Activated CD4-positive, alpha-beta T cell treated with anti-CD3 and anti-CD28 coated beads, Interleukin-2, amount 50 U/mL, for 1 hour (primary cell): ENCODE measurements at places on chromosomes 5 and 9.

DNA sequence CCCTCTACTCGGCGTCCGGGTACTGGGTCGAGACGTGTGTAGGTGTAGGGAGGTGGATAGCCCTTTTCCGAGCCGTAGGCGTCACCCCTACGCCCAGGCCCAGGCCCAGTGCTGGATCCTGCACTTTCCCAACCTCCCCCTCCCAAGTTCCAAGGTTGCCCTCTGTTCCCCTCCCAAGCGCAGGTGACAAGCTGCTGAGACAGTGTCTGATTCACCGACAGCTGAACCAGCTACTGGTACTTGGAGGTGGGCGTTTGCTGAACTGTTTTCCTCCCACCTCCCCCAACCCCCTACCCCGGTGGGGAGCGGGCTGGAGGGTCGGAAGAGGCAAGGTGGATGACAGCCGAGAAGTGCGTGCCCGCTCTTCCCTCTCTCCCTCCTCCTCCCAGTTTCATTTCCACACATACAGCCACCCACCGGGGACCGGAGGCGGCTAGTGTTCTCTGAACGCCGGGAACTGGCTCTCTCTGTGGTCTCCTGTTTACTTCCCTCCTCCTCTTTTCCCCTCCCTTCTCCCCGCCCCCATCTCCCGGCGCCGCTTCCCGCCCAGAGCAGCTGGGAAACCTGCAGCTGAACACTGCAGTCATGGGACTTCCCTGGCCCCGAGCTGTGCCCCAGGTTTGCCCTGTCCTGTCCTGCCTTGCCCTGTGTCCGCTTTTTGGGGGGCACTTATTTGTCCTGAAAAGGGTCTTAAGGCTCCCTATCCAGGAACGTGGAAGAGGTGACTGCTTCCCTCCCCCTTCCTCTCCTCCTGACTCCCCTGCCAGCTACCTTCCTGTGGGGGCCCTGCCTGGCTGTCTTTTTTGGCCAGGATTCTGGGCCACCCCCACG is 6.2 kb upstream of the KLF9 start:
- no peak for DNase-seq

GRCh38 chr9:22790329-22790728 is 343.7 kb downstream of the DMRTA1 start:
- no peak for DNase-seq

GRCh38 chr5:146069780-146070099 is 35.6 kb downstream of the PLAC8L1 start:
- DNase-seq = no peak

DNA sequence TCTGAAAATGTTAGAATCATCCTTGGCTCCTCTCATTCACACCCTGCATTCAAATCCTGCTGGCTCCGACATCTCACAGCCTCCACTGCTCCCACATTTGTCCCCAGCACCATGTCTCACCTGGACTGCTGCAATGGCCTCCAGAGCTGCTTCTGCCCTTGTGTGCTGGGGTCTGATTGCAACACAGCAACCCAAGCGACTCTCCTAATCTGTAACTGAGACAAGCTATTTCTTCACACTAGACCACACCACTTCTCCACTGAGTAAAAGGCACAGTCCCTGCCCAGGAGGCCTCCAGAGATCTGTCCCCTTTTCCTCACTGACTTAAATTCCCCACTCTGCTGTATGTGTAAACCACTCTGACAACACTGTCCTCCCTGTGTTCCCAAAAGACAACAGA is 151.1 kb upstream of the TAS2R1 start:
- DNase-seq = no peak

GRCh38 chr9:83544002-83544698 is 5.9 kb upstream of the FRMD3 start:
- no peak for DNase-seq

GRCh38 chr5:122129306-122129705 is at the start of gene ZNF474:
Gene ZNF474 (plus strand): TSS chr5:122129546. CDS start chr5:122151991, 22,445 bp downstream.
- DNase-seq = no peak

DNA sequence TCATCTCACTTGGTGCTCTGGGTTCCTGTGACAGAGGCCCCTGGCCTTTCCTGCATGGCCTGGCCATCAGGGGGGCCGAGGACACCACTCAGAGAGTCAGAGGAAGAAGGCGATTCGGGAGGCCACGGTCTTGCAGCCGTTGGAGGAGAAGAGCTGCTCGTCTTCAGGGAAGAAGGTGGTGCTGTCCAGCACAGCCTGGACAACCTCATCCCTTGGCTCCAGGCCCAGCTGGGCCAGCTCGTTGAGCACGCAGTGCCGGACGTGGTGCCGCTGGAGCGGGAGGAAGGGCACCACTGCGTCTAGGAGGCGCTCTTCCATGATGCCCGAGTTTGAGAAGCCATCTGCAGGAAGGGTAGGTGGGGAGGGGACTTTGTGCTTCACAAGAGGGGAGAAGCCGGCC is 3.2 kb downstream of the TOR2A start:
- DNase-seq = no peak

DNA sequence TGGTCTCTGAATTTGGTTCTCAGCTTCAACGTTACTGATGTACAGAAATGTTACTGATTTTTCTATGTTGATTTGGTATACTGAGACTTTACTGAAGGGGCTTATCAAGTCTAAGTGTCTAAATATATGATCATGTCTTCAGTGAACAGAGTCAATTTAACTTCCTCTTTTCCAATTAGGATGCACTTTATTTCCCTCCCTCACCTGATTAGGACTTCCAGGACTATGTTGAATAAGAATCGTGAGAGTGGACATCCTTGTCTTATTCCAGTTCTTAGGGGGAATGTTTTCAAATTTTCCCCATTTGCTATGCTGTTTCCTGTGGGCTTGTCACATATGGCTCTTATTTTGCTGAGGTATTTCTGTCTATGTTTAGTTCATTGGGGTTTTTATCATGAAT is 349.5 kb downstream of the PRR16 start:
- no peak for DNase-seq

DNA sequence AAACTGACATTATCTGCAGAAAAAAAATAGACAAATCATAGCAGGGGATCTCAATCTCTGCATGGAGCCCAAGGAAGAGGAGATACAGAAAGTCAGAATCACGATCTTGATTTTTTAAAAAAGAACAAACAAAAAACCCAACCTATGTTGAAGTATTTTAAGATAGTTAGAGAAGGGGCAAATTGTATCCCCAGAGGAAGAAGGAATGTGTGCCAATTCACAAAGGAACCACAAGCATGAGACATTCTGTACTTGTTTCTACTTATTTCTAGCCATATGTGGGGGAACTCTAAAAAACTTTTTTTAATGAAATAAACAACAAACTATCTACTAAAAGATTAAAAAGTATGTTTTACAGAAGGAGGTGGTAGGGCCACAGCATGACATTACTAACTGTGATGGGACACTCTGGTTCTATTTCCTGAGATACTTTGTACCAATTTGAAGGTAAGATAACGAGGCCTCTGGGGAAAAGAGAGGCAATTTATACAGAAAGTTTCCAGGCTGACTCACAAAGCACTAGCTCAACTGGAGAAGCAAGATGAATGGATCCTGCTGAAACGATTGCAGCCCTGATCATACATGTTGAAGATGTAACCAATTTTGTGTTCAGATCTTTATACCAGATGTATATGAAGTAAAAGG is 22.5 kb downstream of the RANBP3L start:
- DNase-seq = no peak

- no peak for DNase-seq
Observed at GRCh38 chr9:3884736-3885135, 358.9 kb upstream of the RFX3 start.

GRCh38 chr9:127241354-127241753 is 23.2 kb upstream of the GARNL3 start:
- no peak for DNase-seq

- no peak for DNase-seq
Observed at GRCh38 chr5:137091472-137091871, 407.7 kb downstream of the SPOCK1 start.

DNA sequence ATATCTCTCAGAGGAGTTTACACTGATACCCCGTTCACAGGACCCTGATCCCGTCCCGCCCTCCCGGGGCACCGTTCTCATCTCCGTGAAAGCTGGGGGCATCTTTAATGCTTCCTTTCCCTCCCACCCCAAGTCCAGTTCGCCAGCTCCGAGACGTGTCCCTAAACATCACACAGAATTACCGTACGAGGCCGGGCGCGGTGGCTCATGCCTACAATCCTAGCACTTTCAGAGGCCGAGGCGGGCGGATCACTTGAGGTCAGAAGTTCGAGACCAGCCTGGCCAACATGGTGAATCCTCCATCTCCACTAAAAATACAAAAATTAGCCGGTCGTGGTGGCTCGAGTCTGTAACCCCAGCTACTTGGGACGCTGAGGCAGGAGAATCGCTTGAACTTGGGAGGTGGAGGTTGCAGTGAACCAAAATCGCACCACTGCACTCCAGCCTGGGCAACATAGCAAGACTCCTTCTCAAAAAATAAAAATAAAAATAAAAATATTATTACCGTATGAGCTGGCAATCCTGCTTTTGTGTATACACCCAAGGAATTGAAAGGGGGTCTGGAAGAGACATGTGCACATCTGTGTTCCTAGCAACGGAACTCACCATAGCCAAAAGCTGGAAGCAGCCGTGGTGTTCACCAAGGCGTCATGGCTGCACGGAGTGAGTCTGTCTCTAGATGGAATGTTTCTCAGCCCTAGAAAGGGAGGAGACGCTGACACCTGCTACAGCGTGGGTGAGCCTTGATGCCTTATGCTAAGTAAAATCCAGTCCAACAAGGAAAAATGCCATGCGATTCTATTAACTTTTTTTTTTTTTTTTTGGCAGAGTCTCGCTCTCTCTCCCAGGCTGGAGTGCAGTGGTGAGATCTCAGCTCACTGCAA is 1.2 kb upstream of the ABO start:
- DNase-seq = no peak

DNA sequence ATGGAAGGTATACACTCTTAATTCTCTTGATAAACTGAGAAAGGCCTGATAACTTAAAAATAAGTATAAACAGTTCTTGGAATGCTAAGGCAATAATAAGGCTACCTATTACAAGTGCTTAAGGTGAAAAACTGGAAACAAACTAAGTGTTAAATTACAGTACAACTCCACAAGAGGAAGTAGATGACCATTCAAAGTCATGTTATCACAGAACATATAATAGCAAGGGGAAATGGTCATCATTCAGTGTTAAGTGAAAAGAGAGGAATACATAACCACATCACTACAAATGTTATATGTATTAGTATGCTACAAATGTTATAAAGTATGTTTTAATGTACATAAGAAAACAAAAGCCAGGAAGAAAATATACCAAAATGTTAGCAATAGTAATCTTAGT is 135.9 kb downstream of the CCDC192 start:
- no peak for DNase-seq

- no peak for DNase-seq
Observed at GRCh38 chr9:87826331-87826730, 56.3 kb upstream of the SPATA31E1 start.

- DNase-seq = no peak
Observed at GRCh38 chr9:132147839-132148238, 14.0 kb upstream of the NTNG2 start.

GRCh38 chr9:138095813-138096518 is 218.4 kb downstream of the CACNA1B start:
- DNase-seq = no peak

- no peak for DNase-seq
Observed at GRCh38 chr5:121693864-121694263, 157.8 kb upstream of the FTMT start.

DNA sequence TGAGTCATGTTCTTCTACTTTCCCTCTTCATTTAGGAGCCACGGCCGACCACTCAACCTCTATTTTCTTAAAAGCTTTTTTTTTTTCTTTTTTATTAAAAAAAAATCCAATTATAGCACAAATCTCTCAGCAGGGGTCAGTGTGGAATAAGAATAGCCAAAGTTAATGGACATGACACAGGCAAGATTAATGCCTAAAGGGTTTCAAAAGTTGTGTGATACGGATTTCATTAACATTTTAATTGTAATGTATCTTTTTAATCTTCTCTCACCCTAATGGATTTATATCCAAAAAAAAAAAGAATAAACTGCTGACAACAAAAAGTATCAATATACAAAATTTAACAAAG is 5.4 kb downstream of the NACC2 start:
- no peak for DNase-seq

GRCh38 chr9:129834489-129835127 is 467 bp downstream of the C9orf78 start:
- peak; percentile 48 for DNase-seq

GRCh38 chr5:173473288-173473687 is 143.2 kb downstream of the BOD1 start:
- DNase-seq = no peak

GRCh38 chr9:30597608-30598007 is 1786.8 kb upstream of the ACO1 start:
- no peak for DNase-seq

DNA sequence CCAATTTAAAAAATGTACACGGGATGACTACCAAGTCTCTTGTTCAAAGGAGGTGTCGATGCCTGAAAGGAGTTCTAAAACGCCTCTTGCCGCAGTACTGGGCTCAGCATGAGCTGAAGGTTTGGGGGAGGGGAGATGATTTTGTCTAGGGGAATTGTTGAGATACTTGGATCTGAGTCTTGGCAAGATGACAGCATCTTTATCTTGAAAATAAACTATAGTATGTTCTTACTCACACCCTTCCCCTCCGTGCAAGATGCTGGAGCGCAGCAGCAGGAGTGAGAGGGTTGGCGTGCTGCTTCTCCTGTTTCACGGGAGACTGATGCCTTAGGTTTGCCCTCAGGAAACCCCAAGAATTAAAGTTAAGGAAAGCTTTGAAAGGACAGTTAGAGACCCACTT is 47.3 kb downstream of the FAM78A start:
- no peak for DNase-seq

- DNase-seq = no peak
Observed at GRCh38 chr9:108860354-108860753, 1.7 kb upstream of the ACTL7A start.

GRCh38 chr9:117649126-117649525 is 55.1 kb upstream of the TLR4 start:
- no peak for DNase-seq

- DNase-seq = no peak
Observed at GRCh38 chr9:22064957-22065356, 55.9 kb upstream of the CDKN2B start.

DNA sequence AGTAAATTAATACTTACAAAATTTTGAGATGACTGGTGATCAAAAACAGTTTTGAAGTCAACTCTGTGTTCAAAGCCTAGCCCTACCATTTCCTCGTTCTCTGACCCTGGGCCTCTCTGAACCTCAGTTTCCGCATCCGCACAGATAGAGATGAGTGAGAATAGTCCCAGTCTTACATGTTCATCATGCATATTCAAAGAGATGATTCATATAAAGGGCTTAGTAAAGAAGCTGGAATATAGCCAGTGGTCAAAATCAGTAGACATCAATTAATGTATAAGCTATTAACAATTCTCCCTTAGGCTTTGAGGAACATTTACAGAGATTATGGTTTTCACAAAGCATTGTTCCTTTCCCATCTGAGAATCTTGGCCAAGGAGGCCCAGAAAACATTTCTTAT is 250.6 kb downstream of the SPOCK1 start:
- no peak for DNase-seq

- no peak for DNase-seq
Observed at GRCh38 chr9:73234008-73234360, 82.3 kb downstream of the ANXA1 start.

- DNase-seq = no peak
Observed at GRCh38 chr5:149185067-149185466, 43.8 kb downstream of the ABLIM3 start.
